Naive thymus-derived CD4-positive, alpha-beta T cell (primary cell): ENCODE measurements at places on chromosomes 2 and 18.

DNA sequence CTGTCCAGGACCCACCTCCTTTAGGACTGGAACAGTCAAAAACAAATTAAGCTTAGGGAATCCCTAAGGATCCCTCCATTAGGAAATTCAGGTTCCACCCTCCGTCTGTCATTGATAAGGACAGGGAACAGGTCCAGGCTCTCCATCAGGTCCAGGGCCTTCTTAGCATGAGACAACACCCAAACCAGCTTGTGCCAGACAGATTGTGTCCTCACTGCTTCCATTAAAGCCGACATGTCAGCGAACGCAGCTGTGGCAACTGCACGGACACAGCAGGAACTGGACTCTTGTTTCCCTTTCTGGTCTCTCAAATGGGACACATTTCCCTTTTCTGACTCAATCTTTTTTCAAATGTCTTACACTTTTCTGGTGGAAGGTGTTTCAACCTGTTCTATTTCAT, 81.4 kb downstream of the BCL11A start:
- no peak for DNase-seq

DNA sequence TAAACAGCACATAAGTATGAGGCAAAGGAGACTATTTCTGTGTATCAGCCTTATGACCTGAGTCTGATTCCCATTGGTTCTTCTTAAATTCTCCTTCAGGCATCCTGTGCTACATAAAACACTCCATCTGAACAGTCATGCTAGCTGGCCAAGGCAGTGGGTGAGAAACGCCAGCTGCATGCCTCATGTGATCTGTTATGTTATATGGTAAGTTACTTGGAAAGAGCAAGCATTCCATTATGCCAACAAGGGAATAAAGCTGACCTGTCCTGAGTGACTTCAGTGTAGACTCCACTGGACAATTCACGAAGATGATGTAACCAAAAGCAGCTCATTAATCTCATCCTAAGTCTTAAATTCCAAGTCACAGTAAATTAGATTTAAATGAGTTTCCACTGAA, 216.5 kb upstream of the FN1 start:
- no peak for DNase-seq

- DNase-seq: no peak
Observed at GRCh38 chr2:219560893-219561178, 10.5 kb downstream of the OBSL1 start.

DNA sequence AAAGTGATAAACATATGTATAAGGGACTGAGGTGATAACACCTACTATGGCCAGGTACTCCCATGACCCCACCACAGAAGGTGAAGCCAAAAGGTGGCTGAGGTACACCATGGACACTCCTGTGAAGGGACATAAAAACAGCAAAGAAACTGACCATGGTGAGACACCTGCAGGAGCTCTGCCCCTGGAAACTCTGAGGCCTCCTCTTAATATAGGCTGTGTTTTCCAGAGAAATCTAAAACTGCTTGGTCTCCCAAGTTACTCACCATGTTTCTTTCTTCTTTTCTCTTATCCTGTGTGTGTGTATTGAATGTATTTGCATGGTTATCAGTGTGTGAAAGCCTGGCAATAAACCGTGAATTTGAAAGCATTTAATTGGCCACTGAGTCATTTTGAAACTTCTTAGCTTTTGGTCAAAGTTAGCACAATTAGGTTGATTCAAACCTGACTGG, 739.3 kb upstream of the GCFC2 start:
- DNase-seq: no peak

GRCh38 chr18:490024-490366, 10.5 kb downstream of the COLEC12 start:
- no peak for DNase-seq

DNA sequence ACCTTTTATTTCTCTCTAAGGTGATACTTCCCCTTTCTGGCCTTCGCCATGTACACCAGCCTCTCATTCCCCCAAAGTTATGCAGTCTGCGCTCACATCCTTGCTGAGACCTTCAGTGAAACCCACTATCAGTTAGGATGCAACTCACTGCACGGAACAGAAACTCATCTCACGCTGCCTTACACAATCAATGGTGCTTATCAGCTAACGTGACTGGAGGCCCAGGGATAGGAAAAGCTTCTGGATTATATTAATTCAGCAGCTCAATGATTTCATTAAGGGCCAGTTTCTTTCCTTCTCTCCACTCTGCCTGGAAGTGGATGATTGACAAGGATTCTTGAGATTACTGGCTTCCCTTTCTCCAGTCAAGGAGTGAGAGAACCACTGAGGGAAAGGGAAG, 44.8 kb downstream of the CDH2 start:
- no peak for DNase-seq

GRCh38 chr2:179963626-179964025, 43.5 kb downstream of the CWC22 start:
- DNase-seq: no peak

- DNase-seq: no peak
Observed at GRCh38 chr2:169761251-169761969, 27.8 kb downstream of the KLHL23 start.

DNA sequence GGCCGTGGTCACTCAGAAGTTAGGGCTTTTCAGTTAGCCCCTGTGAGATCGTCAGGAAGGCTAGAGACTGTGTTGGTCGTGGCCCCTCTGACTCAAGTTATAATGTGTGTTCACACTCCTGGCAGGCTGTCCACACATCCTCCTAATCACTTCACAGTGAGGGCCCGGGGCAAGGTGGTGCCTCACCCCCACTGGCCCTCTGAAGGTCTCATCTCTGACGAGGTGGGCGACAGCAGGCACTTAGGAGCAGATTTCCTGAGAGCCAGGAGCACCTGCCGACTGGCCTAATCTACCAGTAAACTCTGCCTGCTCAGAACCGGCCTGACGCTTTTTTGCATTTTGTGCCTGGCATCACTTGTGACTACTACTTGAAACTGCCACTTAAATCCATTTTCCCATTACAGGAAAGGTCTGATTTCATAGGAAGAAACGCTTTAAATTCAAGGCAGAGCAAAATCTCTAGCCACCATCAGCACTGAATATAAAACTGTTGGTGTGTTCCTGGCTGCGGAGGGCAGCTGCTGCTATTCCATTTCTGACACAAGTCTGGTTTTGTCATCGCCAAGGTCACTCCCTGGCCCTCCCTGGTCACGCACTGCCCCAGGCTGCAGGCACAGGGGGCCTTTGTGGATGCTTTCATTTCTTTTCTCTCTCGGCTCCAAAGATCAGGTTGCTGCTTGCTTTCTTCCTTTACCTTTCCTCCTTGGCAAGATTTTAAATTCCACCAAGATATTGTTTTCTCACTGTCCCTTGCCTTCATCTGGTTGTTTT, 48.0 kb downstream of the RAB12 start:
- no peak for DNase-seq

DNA sequence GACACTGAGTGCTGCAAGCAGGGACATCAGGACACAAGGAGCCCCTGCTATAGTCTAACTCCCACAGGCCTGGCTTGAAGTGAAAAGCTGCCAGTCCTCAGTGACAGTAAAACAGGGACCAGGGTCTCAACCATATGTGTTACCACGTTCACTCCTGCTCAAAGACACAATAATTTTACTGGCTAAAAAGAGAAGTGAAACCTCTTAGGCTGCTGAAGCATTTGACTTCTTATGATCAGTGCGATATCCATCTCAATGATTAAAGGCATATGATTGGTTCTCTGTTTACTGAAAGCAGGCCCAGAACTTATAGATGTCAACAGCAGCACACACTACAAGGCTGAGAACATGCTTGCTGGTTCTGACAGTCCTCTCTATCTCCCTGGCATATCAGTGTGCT, 129.8 kb upstream of the LMAN1 start:
- DNase-seq: no peak

GRCh38 chr18:13300029-13300428, 81.5 kb downstream of the LDLRAD4 start:
- no peak for DNase-seq

- no peak for DNase-seq
Observed at GRCh38 chr2:239498576-239498975, 97.8 kb upstream of the HDAC4 start.

GRCh38 chr2:61165946-61166345, 4.0 kb downstream of the C2orf74 start:
- DNase-seq: no peak

- no peak for DNase-seq
Observed at GRCh38 chr2:190126798-190127197, 64.3 kb upstream of the MSTN start.

- no peak for DNase-seq
Observed at GRCh38 chr2:41966431-41966893, 81.4 kb upstream of the PKDCC start.

GRCh38 chr2:112077814-112078213, 22.7 kb downstream of the TMEM87B start:
- no peak for DNase-seq

DNA sequence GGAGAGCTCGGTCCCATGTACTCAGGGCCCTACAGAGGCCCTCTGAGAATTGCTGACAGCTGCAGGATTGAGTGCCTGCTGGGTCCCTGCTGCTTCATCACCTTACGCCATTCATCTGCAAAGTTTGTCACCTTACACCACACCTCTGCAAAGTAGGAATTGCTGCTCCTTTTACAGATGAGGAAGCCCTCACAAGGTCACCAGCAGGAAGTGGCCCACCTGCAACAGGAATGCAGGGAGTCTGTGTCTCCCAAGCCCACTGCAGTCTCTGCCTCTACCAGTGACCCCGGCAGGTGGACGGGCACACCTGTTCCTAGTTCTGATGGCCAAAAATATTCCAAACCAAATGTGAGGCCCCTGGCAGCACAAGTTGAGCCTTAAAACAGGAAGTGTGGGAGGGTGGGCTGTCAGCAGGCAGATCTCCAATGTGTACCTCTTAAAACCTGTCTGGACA, 441.4 kb downstream of the NBAS start:
- no peak for DNase-seq

GRCh38 chr2:85159589-85159988, 26.4 kb downstream of the TCF7L1 start:
- DNase-seq: no peak

DNA sequence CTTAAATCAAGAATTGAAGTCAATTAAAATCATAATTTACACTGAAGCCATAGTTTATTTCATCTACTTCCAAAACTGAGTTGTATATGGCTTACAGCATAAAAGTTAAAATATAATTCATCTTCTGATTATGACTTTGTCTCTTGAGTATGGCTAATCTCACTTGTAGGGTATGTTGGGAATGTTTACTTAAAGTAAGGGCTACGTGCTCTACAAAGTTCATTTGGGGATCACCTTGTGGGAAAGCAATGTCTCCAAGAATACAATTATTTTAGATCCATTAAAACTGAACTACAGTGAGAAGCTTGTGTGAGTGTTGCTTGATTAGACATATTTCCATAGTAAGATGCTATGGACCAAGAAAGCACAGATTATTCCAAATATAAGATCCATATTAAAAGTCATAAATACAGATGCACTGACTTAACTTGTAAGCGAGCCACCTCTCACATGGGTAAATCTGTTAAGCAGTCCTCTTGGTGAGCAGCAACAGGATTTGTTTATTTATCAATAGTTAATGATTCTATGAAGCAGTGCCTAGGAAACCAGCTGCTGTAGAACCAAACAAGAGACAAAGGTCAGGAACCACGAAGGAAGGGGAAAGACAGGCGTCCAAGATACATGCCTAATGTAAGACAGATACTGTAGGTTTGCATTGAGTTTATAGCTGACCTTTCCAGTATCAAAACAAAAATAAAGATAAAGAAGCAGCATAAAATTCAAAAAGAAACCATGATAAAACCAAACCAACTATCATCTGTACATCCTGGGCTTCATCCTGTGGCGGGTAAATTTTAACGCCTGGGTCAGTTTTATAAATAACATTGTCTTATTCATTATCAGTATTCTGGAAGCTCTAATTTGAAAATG, 24.8 kb downstream of the DSG4 start:
- no peak for DNase-seq

DNA sequence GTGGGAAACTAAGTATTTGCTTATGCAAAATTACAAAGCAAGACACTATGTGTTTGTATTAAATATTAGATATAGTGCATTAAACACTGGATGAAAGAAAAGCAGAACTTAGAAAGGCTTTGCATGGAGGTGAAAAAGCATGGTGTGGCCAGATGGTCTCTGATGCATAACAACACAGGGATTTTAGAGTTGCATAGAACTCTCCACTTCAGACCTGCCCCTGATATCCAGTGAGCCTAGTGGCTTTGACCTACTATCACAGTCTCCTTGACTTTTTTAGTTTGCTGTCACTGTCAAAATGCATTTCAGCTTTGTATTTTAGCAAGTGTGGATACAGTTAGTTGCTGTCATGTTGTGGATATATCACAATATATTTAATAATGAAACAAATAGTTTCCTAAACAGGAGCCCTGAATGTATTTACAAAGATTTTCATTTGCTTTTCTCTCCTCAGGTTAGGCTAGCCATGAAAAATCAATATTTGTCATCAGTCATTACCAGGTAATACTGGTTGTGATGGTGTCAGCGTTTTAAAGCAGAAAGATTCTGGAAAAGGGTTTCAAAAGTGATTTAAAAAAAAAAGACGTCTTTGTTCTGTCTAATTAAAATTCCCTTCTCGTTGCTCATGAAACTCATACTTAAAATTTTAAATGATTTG, 5.2 kb downstream of the CSRNP3 start:
- DNase-seq: no peak

GRCh38 chr2:30310955-30311354, 79.6 kb downstream of the LBH start:
- no peak for DNase-seq

GRCh38 chr18:48408111-48408726, 964 bp downstream of the ZBTB7C start:
- no peak for DNase-seq

DNA sequence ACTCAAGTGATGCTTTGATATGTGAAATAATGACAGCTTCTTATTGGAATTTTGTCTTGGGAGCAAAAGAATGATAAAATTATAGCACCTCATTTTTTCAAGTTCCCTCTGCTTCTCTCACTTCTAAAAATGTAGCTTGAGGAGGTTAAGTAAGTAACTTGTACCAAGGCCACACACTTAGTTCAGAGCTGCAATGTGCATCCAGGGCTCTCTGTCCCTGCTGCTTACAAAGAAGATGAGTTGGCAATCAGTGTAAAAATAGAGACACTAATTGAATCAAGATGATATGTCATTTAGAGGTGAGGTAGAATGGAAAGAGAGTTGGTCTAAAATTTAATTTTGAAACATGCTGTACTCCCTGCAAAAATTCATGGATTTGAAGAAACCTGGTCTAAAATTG, 312.0 kb upstream of the TNP1 start:
- no peak for DNase-seq

DNA sequence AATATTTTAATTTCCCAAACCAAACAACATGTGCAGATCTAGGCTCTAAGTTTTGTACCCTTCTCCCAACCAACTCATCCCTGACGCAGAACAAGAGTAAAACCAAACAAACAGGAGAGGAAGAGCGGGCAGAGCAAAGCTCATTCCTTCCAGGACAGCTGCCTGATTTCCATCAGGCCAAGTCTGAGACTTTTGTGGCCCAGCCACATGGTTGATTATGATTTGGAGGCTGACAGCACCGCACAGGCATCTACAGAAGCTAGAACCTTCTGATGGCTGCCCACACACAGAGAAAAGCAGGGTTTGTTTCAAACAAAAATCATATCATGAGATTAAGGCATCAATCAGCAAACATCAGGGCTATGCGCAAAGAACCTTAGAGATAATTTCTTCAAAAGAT, 262.6 kb downstream of the TNS1 start:
- DNase-seq: no peak
